ENCODE measurements at places on chromosomes 16 and 17. TPM values are rescaled to one million over a fixed set of nuclear protein-coding genes. Genes with fewer than 3 reads are reported as not detected.

Gene TMC8
- total RNA-seq = 315 TPM

Gene SCGB1C2
- not detected for total RNA-seq

Gene KIF2B
- total RNA-seq = not detected

Gene MPP3
- not detected for total RNA-seq

Gene CES3
- total RNA-seq = 1.2 TPM

All from CD8-positive, alpha-beta T cell (primary cell).